CD4-positive, alpha-beta T cell (primary cell): ENCODE measurements at places on chromosomes 3 and 15.

DNA sequence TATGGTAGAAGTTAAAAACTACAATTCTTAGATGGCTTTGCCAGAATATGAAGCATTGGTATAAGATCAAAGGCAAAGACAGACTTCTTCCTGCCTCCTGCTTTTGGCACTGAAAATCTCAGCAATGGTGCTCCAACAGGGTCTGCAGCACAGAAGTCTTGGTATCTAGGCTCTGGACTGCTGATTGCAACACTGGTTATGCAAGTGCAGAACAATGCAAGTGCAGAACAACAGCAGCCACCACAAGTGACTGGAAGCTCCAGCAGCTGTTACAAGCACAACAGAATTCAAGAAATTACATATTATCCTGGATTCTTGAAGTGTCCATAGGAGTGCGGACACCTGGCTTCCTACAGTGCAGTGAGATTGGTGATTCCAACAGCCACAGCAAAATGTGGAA, 33.7 kb downstream of the ZBTB20 start:
- DNase-seq: no peak

DNA sequence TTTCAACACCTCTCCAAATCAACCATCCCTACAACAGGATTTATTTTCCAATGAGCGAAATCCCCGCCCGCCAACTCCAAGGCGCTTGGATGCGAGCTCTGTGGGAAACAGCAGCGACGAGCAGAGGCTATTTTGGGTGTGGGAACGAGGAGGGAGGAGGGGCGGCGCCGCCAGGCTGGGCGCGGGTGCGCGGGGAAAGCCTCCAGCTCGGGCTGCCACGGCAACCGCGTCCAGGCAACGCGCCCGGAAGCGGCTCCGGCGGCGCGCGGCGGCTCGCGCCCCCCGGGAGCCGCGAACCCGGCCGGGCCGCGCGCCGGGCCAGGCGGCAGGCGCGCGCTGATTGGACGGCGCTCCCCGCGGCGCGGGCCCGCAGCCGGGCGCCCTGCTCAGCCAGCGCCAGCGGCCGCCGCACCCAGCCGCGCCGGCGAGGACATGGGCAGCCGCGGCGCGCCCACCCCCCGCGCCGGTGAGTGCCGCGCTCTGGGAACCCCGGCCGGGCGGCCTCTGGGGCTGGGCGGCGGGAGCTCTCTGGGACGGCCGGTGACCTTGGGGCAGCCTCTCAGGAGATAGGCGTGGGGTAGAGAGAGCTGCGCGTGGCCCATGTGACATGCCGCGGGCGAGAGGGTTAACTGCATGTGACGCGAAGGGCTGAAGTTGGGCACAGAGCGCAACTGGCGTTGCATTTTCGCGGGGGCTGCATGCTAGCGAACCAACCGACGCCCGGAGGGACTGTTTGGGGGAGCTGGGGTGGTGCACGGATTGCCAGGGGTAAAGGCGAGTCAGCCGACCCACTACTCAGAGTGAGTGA, at the start of gene FAM81A:
Gene FAM81A (plus strand): TSS at position 370 of the 808 bp plus-strand sequence. CDS start 20,441 bp downstream, outside the sequence.
- DNase-seq: no peak

DNA sequence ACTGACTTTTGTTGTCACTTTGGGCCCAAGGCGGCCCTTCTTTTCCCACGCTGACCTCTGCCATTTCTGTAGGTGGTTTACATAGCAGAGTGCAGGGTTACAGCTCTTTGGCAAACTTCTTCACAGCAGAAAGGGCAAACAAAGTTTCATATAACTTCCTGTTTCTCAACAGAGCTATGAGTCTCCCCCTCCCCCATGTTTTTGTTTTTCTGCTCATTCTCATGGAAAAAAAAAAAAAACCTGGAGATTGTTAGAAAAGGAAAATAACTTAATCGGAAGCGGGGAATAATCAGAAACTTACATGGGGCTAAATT, 342.0 kb upstream of the NR2F2 start:
- DNase-seq: no peak

- DNase-seq: no peak
Measured at GRCh38 chr15:66644000-66644787, 57.8 kb upstream of the SMAD6 start.
